HS-27A (cell line): ENCODE measurements at places on chromosomes 6 and 20.

DNA sequence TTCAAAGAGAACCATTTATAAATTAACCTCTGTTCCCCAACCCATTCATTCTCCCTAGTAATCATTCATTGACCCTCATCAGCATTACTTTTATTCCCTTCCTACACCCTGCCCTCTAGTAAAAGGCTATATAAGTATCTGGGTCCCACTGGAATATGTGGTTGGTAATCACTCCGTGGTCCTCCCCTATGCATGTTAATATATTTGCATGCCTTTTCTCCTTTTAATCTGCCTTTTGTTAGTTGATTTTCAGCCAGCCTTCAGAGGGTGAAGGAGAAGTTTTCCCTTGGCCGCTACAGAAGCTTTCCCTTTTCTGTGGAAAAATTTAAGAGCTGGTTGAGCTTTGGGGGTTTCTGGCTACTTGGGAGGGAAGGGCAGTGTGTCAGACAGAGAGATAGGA is 585.6 kb downstream of the UTRN start:
- no peak for DNase-seq

- no peak for DNase-seq
These were observed 72.4 kb upstream of the TBC1D7 start for GRCh38 chr6:13400772-13401171.

- DNase-seq = no peak
These were observed 83.6 kb downstream of the THBS2 start for GRCh38 chr6:169169941-169170582.

DNA sequence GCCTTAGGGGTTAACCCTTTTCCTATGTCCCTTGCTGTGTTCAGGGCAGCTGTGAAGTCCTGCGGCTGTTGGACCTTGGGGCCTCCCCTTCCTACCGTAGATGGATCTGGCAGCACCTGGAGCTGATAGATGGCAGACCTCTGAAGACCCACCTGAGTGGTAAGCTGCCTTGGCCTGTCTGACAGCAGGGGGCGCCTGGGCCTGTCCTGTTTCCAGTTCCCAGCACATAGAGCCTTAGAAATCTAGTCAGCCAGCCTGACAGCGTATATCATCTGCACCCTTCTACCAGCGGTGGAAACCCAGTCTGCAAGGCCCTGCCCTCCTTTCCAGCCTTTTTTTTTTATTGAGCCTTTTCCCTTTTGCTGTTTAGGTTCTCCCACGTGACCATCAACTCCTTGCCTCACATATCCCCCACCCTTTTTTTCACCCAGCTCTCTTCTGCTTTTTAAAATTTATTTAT is 26.6 kb downstream of the CNBD2 start:
- peak; percentile 43 for DNase-seq

DNA sequence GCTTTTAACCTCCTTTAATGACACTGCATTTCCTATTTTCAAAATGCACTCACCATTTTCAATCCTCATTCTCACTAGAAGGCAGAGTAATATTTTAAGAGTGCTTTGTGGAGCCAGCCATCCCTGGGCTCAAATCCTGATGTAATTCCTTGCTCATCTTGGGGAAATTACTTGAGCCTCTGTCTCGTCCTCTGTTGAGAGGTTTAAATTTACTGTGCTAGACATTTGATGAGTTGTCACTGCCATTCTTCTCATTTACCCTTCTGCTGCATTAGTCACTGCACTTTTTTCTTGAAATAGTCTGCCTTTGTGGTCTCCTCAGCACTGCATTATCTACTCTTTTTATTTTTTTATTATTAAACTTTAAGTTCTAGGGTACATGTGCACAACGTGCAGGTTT is 150.0 kb upstream of the HDDC2 start:
- DNase-seq = no peak

GRCh38 chr6:25250878-25251277 is 28.3 kb upstream of the CARMIL1 start:
- no peak for DNase-seq

DNA sequence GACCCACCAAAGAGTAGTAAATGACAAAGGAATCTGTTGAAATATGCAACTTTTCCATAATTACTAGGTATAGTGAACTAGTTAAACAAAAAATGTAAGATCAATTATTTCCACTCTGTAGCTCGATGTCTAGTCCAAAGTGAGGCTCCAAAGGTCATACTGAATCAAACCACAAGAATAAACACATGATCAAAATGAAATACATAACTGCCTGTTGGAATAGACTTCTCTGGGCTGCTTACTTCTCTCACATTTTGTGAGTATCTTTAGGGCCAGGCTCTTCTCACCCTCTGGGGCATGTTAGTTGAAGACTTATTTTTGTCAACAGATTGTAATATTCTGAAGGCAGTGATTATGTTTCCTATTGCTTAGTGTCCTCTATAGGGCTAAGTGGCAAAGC is 103.7 kb upstream of the TMEM170B start:
- no peak for DNase-seq

DNA sequence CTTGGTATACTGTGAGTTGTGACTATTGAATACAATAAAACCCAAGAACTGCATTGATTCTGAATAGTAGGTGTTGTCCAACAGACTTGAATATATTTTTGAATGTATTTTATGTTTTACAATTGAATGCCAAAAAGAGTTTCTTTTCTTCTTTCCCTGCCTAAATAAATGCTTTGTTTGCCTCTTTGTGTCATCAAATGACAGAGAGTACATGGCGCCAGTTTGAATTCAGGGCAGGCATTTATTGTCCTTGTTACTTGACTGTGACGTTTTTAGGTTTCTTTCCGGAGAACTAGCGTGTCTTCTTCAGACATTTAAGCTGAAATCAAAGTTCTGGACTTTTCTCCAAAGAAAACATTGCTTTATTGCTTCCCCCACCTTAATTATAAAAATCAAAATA is 16.6 kb downstream of the KIF3B start:
- no peak for DNase-seq

GRCh38 chr20:61587036-61587435 is 335.0 kb downstream of the CDH4 start:
- no peak for DNase-seq

DNA sequence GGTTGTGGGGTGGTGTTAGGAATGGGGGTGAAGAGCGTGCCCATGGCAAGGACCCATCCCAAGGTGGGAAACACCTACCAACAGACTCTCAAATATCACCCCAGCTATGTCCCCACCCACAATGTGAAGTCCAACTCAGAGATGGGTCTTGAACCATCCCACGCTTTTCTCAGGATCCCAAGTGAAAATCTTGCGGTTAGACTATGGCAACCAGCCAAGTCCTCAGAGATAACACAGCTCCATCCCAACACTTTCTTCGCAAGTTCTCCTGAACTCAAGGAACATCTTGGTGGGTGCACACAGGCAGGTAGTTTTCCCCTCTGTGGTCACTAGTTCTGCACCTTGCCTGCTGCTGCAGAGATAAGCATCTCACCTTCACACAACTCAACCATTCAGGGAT is 116.0 kb downstream of the CDC5L start:
- no peak for DNase-seq

DNA sequence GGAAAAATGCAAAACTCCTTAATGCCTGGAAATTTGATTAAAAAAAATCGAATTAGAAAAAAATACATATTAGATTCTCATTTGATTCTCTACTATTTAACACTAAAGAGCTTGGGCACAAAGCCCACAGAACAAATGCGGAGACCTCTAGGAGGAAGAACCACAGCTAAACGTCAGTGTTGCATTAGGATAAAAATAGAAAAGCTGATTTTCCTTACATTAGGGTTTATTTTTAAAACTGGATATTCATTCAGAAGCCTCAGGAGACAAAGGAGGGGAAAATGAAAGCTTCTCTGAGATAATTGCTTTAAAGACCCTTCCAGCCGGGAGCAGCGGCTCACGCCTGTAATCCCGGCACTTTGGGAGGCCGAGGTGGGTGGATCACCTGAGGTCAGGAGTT is 77.3 kb downstream of the ECT2L start:
- DNase-seq = no peak

GRCh38 chr6:169775321-169775720 is 23.9 kb downstream of the ERMARD start:
- no peak for DNase-seq

- DNase-seq = no peak
These were observed 103.2 kb upstream of the BEND6 start for GRCh38 chr6:56851541-56852259.

- no peak for DNase-seq
These were observed 58.1 kb upstream of the SNAP91 start for GRCh38 chr6:83767033-83767432.

DNA sequence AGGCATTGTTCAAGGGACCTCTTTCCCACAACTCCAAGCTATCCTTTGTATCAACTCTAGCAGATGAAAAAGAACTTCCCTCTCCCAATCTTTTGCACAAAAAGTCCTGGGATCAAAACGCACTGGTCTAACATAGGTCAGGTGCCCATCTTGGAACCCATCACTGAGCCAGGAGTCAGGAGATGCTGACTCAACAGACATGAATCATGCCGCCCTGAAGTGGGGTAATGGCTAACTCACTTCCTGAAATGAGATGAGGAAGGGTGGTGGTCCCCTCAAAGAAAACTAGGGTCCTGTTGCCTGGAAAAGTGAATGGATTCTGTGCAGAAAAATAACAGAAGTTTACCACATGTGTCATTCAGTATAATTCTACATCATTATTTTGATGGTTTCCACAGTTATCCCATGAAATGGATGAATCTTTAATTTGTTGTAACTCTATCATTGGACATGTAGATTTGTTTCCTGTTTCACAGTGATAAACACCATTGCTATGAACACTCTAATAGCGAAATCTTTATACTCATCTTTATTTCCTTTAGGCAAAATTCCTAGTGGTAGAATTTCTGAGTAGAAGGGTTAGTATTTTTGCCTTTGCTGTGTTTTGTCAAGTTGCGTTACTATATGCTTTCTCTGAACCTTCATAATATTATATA is 151.3 kb downstream of the SLC16A10 start:
- no peak for DNase-seq

GRCh38 chr6:36350082-36350481 is 13.4 kb upstream of the BNIP5 start:
- DNase-seq = no peak

DNA sequence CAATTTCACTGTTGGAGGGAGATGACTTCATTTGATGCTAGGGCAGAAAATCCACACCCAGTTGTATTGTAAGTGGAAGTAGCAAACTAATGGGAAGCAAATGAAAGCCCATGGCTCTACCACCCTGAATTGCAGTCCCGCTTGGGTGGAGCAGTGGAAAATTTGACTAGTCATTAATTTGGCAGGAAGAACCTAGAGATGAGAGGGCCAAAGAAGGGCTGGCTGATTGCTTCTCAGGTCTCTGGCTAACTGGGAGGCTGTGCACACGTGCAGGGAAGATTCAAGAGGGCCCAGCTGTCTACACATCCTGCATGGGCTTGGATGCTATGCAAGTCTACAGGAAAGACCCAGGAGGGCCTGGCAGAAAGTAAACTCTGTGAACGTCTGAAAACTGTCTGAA is 466.2 kb downstream of the TFAP2A start:
- DNase-seq = no peak

DNA sequence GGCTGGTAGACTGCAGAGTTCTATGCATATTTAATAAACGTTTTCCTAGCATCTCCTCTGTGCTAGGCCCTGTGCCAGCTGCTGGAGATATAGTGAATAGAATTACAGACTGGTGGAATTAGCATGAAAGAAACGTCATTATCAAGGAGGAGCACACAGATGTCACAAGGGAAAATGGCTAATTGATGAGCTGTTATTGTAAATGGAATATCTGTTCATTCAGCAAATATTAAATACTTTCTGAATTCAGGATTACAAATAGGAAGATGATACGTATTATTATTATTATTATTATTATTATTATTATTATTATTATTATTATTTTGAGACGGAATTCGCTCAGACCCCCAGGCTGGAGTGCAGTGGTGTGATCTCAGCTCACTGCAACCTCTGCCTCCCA is 1.2 kb downstream of the AAR2 start:
- DNase-seq = no peak

DNA sequence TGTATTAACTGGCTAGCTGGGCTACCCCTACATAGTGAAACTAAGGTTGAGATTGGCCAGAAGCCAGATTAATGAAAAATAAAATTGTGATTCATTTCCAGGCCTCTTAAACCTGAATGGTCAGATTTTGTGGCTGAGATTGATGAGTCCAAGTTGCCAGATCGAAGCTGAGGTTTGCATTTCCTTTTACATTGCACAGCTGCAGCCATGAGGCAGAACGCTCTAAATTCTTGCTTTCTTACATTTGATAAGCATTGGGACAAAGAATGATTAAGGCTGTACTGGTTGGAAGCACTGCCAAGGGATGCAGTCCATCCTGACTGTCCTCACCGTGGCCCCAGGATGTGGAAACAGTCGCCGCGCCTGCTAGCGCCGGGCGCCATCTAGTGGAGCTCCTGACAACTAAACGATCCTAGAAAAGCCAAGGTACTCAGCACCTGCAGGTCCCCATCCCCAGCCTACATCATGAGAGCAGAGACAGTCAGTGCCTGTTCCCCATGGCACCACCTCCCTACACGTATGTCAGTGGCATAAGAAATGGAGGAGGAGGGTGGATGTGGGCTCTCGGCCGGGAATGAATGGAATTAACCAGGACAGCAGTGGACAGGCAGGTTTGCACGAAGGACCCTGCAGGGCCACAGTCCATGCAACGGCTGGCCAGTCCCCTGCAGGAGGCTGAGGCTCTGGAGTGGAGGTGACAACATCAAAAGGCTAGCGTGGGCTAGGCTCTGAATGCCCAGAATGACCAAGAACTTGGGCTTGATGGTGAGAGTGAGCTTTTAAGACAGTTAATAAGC is 19.0 kb downstream of the PXDC1 start:
- no peak for DNase-seq

GRCh38 chr6:29696147-29697125 is 15.5 kb upstream of the ZFP57 start:
- no peak for DNase-seq

- DNase-seq = no peak
These were observed 44.2 kb downstream of the PLCG1 start for GRCh38 chr20:41181567-41181966.

DNA sequence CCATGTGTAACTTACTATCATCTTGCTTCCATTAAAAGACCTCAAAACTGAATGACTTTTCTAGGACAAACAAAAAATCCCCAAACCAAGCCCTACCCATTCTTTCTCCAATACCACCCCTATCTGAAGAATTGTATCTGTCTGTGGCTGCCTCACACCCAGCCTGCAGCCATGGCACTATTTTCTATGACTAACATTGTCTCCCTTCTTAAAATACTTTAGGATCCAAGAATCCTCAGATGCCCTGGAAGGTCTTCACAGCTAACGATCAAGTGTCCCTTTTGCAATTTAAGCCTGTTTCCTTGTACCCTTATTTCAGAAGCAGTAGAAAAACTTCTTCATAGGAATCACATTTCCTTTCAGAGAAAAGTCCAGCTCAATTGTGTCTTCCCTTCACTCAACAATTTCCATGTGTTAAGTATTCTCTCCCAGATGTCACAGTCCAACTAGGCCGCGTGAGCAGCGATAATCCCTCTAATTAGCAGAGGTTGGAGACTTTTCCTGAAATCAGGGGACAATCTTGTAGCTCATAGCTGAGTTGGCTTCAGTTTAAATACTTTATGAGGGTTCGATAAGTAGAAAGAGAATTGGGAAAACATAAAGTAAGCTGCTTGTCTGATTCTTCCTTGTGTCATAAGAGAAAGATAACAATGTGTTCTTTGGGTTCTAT is 5.2 kb upstream of the MEP1A start:
- no peak for DNase-seq
